B cell (primary cell): ENCODE measurements at places on chromosomes 1 and 21.

- DNase-seq: no peak
Observed at GRCh38 chr21:42377951-42378340, 11.6 kb upstream of the TFF1 start.

GRCh38 chr21:30689822-30690221, 28.8 kb downstream of the KRTAP21-3 start:
- no peak for DNase-seq

GRCh38 chr1:41101950-41102607, 80.6 kb upstream of the SLFNL1 start:
- DNase-seq: no peak

GRCh38 chr1:29499104-29499650, 262.9 kb downstream of the PTPRU start:
- DNase-seq: no peak

- DNase-seq: no peak
Observed at GRCh38 chr1:114609026-114609425, 27.6 kb upstream of the BCAS2 start.
